NCI-H446 treated with DMSO at 0.1 percent for 48 hours (cell line): ENCODE measurements at places on chromosomes 2 and 18.

DNA sequence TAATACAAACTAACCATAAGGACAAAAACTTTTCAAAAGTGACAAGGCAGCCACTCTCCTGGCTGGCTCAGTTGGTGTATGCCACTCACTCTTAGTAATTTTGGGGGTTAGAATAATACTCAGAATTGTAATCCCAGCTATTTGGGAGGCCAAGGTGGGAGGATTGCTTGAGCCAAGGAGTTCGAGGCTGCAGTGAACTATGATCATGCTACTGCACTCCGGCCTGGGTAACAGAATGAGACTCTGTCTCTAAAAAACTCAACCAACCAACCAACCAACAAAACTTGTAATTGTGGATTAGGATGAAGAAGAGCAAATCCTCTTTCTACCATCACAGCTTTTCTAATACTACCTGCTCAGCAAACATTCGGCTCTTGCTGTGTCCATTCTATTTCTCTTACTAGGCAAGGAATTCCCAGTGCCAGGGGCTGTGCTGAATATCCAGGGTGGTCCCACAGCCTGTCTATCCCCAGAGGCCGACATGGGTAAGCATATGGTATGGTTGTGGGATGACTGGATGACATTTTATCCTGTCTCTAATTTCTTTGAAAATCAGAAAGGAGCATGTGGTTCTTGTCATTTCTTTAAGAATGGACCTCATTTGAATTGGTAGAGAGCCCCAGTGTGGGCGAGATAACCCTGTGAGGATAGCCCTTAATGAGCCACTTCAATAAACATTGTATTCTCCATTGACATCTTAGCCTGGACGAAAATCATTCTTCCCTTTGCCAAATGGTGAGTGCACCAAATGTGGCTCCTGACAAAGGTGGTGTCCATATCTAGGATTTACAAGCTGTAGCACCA, 220.1 kb downstream of the MYCN start:
- DNase-seq, result no peak

DNA sequence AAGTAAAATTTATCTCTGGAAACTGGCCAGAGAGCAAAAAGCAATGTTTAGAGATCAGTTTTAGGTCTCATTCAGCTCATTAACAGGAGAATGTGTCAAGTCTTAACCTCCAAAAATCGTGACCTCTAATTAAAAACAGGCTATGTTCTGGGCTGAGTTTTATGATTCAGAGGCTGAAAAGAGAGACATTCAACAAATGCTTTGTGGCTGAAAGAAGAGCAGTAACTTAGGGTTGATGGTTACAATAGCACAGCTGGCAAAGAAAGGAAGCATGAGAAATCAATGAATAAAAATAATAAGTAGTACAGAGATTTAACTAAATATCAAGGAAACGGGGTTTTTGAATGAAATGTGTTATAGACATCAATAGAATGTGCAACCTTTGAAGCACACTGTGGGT, 13.1 kb downstream of the TGIF1 start:
- DNase-seq, result no peak

GRCh38 chr18:9661564-9661963, 46.5 kb upstream of the RAB31 start:
- DNase-seq, result no peak

DNA sequence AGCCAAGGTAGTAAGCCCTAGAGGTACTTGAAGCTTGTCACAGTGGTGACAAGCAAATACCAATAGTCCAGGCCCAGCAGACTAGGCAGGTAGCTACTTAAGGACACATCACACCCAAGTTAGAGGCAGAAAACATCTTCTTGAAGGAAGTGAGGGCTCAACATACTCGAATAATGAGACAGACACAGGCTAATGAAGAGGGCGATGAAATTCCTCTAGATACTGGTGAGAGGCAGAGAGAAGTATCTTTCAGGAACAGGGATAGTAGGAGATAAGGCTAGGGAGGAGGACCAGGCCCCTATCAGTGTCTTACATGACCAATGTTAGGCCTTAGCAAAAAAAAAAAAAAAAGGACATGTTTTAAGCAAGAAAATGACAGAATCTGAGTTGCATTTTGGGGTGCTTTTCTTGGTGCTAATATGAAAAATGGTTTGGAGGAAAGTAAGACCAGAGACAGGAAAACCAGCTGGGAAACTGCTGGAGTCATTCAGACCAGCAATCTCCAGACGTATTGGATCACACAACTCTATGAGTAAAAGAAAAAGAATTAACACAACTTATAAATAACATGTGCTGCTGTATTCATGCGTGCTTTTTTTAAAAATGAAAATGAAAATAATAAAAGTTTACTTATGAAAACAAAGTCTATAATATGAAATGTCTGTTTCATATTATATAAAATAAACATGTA, 37.7 kb downstream of the COBLL1 start:
- no peak for DNase-seq

- DNase-seq, result no peak
These were observed 192.4 kb downstream of the TWIST2 start for GRCh38 chr2:239040152-239040761.

- DNase-seq, result no peak
These were observed 56.4 kb upstream of the RBM44 start for GRCh38 chr2:237742191-237742590.

DNA sequence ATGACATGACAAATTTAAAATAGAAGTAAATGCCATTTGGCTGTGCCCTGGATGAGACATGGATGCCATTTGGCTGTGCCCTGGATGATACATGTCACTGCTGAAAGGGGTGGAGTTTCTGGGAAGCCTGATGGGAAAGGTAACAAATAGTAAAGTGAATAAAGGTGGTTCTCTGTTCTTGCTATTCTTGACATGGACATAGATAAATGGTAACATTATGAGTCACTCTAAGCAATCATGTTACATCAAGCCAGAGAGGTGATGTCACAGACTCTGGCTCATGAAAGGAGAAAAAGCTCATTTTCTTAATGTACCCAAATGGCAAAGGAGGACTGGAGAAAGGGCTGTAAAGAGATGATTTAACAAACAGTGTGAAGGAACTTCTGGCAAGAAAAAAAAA, 86.4 kb downstream of the EML6 start:
- DNase-seq, result no peak

GRCh38 chr2:24682304-24682703, 110.9 kb downstream of the PTRHD1 start:
- DNase-seq, result no peak

DNA sequence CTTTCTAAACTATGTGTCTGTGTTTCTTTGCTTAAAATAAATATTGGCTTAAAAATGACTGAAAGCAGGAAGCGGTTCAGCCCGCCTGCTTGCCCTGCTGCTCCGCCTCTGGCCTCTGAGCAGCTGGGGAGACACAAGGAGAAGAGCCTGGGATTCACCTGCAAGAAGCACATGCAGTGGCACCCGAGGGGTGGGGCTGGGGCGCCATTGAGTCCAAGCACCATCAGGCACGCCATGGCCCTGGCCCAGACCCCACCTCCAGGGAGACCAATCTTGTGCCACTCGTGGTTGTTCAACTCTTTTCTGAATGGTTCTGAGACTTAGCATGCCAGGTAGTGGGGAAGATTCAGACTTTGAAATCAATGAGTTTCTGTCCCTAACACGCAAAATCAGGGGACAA, 495.5 kb upstream of the MYT1L start:
- no peak for DNase-seq

- DNase-seq, result no peak
These were observed 20.4 kb upstream of the XDH start for GRCh38 chr2:31434911-31435310.

GRCh38 chr2:190972213-190972612, 41.8 kb downstream of the STAT1 start:
- no peak for DNase-seq

DNA sequence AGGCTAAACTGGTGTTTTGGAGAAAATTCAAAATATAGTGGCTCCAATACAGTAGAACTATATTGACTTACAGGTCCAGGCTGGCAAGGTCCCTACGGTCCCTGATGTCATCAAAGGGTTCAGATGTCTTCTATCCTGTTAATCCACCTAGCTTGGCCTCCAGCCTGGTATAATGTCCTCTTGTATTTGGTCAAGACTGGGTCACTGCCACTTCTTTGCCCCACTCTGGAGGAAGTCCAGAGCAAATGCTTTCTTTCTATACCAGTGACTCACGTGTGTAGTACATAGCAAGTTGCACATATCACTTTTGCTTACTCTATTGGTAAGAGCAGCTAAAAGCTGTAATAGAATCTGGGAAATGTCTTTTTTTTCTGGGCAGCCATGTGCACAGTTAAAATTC, 80.8 kb downstream of the LCLAT1 start:
- no peak for DNase-seq

- DNase-seq, result no peak
These were observed 42.4 kb downstream of the CYB5A start for GRCh38 chr18:74249181-74249968.

DNA sequence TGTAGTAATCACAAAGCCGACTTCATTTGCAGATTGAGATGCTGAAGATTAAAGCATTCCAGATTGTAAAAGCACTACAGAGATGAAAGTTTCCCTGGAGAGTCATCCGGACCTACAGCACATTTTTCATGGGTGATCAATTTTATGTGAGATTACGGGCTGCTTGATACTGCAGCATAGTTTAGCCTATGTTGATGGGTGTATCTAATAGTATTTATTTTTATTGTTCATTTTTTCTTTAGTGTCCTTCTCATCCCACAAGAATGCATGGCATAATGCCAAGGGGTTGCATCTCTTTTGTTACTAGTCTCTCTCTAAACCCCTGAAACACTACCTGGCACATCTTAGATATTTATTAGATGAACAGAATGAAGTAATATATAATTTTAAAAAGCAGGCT, 240.4 kb downstream of the MBD2 start:
- no peak for DNase-seq

GRCh38 chr2:215396595-215397313, 39.1 kb downstream of the FN1 start:
- DNase-seq, result no peak

DNA sequence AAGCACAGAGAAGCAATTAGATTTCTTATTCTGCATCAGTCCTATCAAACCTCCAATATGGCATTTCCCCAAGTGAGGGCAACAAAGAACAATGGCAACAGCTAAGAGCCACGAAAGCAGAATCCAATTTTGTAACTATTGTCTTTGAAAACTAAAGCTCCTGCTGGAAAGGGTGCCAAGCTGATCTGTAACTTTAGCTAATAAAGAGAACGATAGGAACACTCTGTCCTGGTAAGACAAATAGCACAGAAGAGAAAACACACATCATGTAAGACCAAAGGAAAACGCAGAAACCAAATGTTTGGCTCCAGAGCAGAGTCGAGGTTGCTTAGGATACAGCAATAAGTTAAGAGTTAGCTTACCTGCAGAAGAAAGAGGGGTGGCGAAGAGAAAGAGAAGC, 160.5 kb downstream of the STK39 start:
- DNase-seq, result no peak

- DNase-seq, result no peak
These were observed 183.3 kb upstream of the DOK6 start for GRCh38 chr18:69217196-69218000.

GRCh38 chr18:31402026-31402373, 25.4 kb downstream of the DSG4 start:
- no peak for DNase-seq

DNA sequence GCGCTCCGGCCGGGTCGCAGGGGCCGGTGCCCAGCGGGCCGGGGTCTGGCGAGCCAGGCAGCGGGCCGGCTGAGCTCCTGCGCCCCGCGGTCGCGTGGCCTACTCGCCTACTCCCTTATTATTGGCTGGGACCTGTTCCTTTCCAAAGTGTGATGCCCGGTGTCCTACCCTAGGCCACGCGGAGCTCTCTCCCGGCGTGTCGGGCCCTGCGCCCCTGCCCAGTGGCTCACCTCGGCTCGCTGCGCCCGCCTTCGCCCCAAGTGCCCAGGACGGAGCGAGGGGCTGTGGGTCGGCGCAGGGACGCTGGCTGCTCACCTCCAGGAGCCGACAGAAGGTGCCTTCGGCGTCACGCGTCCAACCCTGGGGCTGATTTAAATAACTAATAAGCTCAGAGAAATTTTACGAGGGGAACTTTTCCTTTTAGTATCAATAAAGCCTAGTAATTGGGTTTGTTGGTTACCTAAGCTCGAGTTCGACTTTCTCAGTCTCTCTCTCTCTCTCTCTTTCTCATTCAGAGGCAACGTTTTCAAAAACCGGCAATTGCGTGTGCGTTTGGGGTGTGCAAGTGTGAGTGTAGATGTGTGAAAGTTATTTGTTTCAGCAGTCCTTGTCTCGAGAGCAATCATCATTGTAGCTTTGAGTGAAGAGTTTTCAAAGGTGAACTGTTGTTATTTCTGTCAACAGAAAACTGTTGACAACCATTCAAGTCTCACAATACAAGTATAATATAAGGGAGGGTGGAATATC, 7.0 kb upstream of the SATB2 start:
- no peak for DNase-seq

GRCh38 chr2:209086761-209087160, 337.1 kb upstream of the MAP2 start:
- DNase-seq, result no peak

DNA sequence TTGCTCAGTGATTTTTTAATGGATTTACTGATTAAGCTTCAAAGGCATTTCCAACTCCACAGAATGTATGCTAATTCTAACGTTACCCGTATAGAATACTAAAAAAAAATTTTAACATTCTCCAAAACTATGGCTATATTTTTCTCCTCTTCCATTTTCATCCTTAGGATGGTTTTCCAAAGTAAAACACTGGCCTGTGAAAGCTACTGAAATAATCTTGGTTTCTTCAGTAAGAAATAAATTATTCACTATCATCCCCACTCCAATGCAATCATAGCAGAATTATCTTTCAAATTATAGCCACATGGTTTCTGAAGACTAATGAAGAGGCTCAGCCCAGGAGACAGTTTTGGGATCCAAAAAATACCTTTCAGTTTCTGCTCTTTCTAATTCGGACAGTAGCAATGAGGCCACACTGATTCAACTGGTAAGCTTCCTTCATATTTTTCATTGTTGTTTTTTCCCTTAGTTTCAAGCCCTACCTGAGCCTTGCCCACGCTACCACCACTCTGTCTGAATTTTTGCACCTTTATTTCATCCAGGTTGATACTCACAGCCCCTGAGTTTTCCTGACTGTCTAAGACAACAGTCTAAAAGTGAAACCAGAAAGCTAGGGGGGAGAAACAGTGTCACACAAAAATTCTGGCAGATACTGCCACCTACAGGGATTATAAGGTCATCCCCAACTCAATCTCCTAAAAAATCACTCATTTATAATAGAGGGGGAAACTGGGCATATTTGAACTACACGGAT, 887.9 kb downstream of the NRXN1 start:
- peak; percentile 33 for DNase-seq

GRCh38 chr2:239985356-239985755, 39.8 kb downstream of the NDUFA10 start:
- DNase-seq, result no peak

- DNase-seq, result no peak
These were observed 1.9 kb downstream of the ZNF236 start for GRCh38 chr18:76824145-76824676.
